Activated T-cell treated with anti-CD3 and anti-CD28 coated beads, Interleukin-2, amount 50 U/mL, for 72 hours (primary cell): ENCODE measurements at places on chromosomes 5 and 9.

- H3K4me3 ChIP-seq, result no peak overlapping the region
- H3K27ac ChIP-seq, result no peak overlapping the region
- no peaks in the 10 kb centered on the region for H3K36me3 ChIP-seq
- DNase-seq, result no peak
- peaks cover 28% of the 10 kb centered on the region for H3K27me3 ChIP-seq
Observed at GRCh38 chr5:82319651-82320376, 41.7 kb upstream of the RPS23 start.

GRCh38 chr9:88053856-88054501 is 79.6 kb upstream of the CDK20 start:
- H3K4me1 ChIP-seq, result peaks cover 7% of the 10 kb centered on the region
- no peak for DNase-seq
- no peak overlapping the region for H3K4me3 ChIP-seq
- H3K27me3 ChIP-seq, result no peaks in the 10 kb centered on the region
- H3K27ac ChIP-seq, result no peak overlapping the region

DNA sequence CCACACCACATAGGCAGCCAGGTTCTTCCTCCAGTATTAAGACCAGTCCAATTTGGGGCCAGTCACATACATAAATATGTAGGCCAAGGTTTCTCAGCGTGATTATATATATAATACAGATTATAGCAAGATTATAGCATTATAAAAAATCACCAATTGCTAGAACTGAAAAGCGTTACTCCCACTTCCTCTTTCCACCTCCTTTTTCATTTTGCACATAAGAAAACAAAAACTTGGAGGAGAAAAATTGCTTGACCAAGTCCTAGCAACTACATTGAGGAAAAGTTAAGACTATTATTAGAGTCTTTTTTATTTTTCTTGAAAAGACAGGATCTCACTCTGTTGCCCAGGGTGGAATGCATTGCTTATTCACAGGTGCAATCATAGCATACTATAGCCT is 262.7 kb upstream of the KCNN2 start:
- no peaks in the 10 kb centered on the region for H3K4me1 ChIP-seq
- H3K27me3 ChIP-seq, result no peaks in the 10 kb centered on the region
- DNase-seq, result no peak
- H3K36me3 ChIP-seq, result no peaks in the 10 kb centered on the region
- no peak overlapping the region for H3K27ac ChIP-seq

DNA sequence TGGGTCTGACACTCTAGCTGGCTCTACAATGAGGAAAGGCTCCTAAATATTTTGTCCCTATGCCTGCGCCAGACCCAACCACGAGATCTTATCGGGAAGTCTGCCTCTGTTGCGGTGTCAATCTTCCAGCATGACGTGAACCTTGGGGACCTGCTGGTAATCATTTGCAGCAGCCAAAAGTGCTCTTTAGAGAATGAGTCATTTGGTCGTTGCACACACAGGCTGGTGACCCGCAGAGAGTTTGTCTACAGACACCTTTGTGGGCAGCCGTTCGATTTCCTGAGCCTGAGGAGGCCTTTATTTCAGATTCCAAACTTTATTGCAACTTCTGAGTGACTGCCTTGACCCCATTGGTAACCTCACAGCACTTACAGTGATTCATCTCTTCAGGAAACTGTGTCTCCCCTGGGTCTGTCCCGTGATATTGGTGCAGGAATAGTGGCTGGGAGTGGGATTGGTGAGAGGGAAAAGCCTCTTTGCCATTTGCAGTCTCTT is 326.1 kb downstream of the NSG2 start:
- DNase-seq, result no peak
- H3K36me3 ChIP-seq, result no peaks in the 10 kb centered on the region
- no peaks in the 10 kb centered on the region for H3K4me1 ChIP-seq

DNA sequence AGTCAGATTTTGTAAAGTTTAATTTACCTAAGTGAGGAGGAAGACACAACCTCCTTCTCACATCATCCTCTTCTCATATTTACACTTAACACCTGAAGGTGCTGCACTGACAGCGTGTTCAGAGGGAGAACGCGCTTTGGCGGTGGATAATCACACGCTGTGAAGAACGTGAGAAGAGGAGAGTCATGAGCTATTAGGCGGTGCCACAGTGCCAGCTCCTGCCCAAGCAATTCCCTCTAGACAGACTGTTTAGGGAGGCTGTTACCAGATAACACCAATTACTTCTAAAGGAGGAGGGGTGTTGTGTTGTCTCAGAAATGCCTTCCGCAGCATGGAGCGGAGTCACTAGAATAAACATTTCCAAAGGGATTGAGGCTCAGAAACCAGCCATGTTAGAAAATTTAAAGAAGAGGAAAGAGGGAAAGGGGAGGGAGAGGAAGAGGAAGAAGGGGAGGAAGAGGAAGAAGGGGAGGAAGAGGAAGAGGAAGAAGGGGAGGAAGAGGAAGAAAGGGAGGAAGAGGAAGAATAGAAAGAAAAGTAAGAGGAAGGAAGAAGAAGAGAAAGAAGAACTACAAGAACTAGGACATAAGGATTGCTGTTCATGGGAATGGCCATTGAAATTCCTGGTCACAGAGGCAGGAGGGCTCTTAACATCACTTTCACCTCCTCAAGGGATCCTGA is 37.3 kb upstream of the WWC1 start:
- no peaks in the 10 kb centered on the region for H3K27me3 ChIP-seq
- no peak overlapping the region for H3K27ac ChIP-seq
- DNase-seq, result no peak
- no peaks in the 10 kb centered on the region for H3K4me1 ChIP-seq
- no peak overlapping the region for H3K4me3 ChIP-seq

DNA sequence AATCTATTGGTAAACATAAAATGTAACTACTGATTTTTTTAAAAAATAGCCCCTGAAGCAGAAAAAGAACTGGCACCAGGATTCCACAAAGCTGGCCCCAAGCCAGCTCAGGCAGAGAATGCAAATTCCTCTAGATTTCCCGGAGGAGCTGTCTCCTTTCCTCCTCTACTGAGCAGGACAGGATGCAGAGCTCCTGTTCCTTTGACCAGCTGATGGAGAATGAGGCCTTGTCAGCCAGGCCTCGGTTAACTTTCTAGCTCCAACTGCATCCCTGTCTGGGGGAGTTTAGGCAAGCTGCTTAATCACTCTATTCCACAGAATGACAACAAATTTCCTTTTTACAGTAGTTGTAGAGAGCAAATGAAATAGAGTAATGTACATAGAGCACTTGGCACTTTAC is 155.5 kb downstream of the GNAQ start:
- no peaks in the 10 kb centered on the region for H3K27me3 ChIP-seq
- H3K4me1 ChIP-seq, result peaks cover 4% of the 10 kb centered on the region
- H3K36me3 ChIP-seq, result no peaks in the 10 kb centered on the region
- H3K4me3 ChIP-seq, result no peak overlapping the region

DNA sequence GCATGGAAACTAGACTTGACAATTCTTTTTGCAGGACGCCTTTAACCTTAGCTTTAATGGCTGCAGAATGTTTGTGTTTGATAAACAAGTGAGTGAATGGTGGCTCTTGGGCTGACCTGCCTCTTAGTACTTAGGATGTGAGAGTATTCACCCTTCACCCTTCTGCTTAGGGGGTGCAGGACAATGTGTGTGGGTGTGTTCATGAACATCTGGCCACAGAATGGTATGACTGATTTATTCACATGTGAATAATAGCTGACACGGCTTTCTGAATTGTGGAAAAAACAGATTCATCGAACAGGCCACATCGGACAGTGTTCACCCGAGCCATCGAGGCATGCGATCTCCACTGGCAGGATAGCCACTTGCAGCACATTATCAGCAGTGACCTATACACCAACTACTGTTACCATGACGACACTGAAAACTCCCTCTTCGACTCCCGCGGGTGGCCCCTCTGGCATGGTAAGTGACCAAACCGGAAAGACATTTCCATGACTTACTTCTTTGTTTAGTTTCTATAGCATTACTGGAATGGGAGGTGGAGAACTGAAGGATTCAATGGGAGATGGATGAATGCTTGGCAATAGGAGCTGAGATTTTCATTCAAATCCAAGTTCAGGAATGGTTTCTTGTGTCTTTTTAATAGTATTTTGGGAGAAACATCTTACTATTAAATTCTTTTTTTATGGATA is 193.6 kb downstream of the ZSWIM6 start:
- H3K36me3 ChIP-seq, result peaks cover 3% of the 10 kb centered on the region
- H3K27me3 ChIP-seq, result no peaks in the 10 kb centered on the region
- no peaks in the 10 kb centered on the region for H3K4me1 ChIP-seq
- H3K4me3 ChIP-seq, result no peak overlapping the region
- H3K27ac ChIP-seq, result no peak overlapping the region
